GM19239 (cell line): ENCODE measurements at places on chromosomes 12 and 14.

DNA sequence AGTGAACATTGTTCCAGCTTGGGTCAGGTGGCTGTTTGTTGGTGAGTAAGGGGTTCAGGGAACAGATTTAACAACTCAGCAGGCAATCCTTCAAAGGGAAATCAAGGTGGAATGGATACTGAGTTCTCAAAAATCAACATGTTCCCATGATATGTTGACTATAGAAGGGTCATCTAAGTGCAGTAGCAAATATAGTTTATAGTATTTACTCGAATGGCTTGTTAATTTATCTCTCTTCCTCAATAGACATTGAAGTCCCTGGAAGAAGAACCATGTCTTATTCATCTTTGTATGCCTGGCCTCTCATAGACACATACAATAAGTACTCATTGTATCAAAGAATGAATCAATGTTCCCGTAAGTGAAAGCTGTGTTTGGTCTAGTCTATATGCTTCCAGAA, 24.5 kb upstream of the DUSP6 start:
- DNase-seq: no peak

- DNase-seq: no peak
These were observed 29.4 kb downstream of the ANAPC7 start for GRCh38 chr12:110373962-110374611.

DNA sequence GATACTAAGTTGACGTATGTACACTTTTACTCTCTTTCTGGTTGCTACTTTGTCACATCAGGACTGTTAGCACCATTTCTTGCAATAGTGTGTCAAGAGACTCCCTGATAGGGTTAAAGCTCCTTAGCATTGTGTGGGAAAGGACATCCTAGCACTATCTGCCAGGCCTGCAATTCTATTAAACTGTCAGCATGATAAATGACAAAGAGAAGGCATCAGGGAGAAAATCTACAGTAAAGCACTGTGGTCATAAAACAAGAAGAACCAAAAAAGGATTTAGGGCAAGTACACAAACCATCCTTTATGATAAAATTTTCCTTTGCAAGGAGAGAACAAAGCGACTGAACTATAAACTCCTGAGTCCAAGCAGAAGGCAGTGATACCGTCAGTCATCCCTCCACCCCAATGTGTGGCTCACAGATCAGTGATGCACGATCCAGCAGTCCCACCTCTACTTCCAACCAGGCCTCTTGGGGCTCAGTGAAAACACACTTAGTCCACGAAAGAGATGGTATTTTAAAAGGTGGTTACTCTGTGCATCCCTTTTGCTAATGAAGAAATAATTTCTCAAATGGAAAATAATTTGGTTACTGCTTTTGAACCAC, 31.4 kb upstream of the SLC35F4 start:
- no peak for DNase-seq

DNA sequence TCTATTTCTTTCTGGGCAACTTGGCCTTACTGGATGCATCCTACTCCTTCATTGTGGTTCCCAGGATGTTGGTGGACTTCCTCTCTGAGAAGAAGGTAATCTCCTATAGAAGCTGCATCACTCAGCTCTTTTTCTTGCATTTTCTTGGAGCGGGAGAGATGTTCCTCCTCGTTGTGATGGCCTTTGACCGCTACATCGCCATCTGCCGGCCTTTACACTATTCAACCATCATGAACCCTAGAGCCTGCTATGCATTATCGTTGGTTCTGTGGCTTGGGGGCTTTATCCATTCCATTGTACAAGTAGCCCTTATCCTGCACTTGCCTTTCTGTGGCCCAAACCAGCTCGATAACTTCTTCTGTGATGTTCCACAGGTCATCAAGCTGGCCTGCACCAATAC, 5.3 kb downstream of the OR4N5 start:
- DNase-seq: no peak

DNA sequence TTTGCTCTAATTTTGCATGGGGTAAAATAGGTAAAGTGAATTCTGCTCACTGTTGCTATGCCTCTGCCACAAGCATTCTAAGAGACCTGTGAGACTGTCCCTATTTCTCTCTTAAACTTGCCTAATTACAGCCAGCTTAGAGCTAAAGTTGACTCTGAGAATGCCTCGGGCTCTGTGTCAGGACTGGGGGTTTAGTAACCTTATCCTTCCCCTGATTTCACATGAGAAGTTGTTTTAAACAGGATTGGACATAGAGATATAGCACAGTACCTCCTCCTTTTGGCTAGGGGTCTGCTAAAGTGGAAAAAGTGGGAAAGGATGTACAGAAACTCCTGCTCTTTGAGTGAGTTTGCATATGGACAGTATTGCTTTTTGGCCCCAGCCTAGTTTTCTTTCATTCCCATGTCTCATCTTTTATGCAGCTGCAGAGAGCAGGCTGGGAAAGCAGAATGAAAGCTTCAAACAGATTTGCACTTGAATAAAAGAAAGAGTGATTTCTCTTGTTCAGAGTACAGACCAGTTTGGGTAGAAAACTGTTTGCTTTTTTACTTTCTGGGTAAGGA, 122.0 kb downstream of the RAD51B start:
- no peak for DNase-seq

DNA sequence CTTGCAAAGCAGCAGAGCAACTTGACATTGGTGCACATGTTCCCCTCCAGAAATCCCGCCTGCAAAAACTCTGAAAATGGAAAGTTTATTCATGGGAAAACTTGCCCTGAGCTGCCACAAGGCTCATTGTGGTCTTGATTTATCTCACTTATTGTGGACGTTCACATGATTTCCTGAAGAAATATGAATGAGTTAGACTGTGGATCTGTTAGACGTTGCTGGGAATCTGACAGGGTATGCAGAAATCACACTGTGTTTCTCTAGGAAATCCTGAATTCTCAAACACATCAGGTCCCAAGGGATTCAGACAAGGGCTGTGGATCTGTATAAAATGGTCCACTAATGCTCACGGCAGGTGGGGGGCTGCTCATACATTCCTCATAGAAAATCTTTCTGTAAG, 72.2 kb downstream of the EID3 start:
- no peak for DNase-seq
